ENCODE measurements at places on chromosomes 1 and 21.

DNA sequence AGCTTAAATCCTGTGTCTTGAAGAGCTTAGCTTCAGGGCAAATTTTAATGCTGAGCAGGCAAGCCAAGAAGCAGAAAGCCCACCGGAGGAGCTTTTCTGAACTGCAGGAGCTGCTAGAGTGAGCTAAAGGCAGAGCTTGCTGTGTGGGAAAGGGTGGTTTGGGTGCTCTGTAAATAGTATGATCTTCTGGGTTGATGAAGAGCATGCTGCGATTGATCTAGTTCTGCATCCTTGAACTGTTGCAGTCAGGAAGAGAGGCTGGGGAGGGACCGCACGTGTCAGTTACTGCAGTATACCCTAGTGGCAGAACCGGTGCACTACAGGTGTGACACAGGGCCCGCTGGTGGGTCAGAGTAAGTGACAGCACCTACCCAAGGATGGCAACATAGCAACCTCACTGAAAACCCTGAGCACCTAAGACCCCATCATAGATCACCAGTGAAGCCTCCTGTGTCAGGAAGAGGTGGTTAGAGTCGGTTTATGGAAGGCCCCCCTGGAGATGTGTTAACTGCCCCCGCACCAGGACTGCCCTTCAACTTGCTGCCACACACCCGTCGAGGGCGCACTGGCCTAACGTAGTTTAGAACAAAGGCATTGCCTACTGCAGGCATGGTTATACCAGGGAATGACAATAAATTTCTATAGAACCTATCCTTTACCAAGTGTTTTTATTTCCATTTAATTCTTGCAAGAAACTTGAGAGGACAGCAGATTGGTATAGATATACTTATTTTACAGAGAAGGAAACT, 146.0 kb upstream of the KIAA0040 start:
- DNase-seq = peak; percentile 57

DNA sequence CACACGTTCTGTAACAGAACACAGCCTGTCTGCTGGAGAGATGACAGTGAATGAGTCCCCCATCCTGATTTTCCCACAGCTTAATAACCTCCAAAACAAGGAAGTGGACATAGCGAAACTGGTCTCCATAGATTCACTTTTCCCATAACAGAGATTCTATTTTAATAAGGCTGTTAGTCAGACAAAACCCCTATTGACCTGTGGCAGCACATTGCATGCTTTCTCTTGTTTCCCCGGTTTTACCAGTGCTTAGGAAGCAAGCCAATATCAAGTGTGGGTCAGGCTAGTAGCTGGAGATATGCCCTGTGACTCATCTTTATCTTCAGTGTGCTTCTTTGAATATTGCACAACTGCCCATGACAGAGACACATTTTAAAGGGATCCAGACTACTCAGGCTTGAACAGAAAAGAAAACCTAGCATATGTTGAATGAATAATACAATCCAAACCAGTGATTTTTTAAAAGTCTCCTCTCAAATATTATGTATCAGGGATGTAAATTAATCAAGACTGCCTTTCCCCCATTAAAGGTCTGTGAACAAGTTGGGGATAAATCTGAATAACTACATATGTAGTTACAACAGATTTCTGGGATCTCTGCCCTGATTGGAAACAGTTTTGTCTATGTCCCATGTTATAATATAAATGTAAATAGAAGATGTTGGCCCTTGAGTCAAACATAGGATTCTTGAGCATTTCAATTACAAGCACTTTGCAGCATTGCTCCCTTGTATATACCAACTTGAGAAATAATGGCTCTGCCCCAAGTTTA, 11.9 kb upstream of the CLDN8 start:
- DNase-seq = no peak

GRCh38 chr21:28635541-28635940, 357.1 kb downstream of the LTN1 start:
- no peak for DNase-seq

DNA sequence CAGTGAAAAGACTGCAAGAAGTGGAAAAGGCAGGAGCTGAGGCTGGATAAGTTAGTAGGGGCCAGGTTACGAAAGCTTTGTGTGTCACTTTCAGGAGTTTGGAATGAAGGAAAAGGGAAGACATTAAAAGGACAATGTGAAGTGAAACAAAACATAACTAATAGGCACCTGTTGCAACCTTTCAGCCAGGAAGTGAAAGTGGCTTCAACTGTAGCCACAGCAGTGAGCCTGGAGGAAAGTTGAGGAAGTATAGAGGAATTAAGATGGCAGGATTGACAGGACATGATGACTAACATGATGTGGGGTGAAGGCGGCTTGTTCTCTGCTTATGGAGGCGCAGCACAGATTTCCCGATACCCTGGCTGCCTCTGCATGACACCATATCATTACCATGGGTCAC, 68.9 kb downstream of the C4BPA start:
- DNase-seq = no peak

DNA sequence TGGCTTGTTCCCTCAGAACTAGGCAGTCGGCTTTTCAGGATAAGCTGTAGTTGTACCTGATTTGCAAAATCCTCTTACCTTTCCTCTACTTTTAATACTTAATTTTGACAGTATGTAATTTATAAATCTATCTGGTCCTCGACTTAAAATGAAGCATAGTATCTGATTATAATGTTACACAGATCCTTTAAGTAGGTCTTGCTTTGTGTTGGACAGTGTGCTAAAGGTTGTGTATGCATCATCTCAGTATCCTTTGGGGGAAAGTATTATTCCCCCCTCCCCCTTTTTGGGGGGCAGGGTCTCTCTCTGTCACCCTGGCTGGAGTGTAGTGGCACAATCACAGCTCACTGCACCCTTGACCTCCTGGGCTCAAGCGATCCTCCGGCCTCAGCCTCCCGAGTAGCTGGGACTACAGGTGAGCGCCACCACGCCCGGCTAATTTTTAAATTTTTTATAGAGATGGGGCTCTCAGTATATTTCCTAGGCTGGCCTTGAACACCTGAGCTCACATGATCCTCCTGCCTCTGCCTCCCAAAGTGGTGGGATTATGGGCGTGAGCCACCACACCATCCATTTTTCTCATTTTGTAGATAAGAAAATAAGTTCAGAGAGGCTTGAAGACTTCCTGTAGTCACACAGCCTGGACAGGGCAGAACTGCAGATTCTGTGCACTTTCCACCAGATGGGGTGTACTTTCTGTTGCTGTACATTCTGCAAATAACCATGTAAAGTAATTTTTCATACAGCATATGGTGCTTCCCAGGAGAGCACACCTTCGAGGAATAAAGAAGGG, 791 bp upstream of the STX6 start:
- no peak for DNase-seq

DNA sequence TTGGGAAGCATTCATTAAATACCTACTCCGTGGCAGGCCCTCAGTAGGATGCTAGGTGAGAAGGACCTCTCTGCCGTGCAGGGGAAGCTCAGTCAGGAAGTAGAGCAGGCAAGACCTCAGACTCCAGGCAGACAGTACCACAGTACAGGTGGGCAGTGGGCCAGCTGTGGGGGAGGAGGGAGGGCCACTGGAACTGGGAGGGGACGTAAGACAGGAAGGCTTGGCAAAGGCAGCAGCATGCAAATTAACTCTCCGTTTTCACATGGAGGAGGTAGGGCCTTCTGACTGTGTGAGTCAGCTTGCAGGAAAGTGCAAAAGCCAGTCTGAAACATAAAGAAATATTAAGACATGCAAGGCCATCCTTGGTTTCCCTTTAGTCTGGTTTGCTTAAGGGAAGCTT, 157.7 kb downstream of the TRIM33 start:
- no peak for DNase-seq

DNA sequence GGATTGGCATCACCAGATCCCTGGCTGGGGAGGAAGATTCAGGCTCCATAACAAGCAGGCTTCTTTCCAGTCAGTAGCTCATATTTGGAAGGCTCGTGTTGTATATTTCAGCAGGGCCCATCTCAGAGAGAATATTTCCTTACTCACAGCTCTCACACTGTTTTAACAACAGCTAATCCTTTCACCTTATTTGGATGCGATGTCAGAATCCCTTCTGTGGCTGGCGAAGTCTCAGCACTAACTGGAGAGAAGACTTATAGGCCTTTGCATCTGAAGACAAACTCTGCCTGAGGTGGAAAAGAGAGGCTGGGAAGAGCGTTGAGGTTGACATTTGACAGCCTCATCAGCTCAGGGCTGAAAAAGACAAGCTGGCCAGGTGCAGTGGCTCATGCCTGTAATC, 47.2 kb upstream of the CAPZB start:
- DNase-seq = no peak

GRCh38 chr1:61925591-61926298, 183.5 kb downstream of the PATJ start:
- DNase-seq = no peak

DNA sequence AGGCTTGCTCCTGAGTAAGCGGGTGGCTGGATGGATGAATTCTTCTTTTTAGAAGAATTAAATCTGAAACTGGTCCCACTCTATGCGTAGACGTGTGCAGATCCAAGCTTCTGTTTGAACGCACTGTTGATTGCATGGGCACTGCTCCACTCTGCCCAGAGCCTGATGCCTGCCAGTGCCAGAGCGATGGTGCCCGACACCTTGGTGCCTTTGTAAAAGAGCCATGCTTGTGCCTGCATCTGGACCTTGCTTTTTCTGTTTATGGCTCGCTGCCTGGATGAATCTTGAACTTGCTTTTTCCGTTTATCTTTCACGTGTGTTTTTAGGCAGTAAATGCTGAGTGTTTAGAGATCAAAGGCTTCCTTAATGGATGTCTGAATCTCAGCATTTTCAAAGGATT, 15.0 kb upstream of the PWP2 start:
- no peak for DNase-seq

DNA sequence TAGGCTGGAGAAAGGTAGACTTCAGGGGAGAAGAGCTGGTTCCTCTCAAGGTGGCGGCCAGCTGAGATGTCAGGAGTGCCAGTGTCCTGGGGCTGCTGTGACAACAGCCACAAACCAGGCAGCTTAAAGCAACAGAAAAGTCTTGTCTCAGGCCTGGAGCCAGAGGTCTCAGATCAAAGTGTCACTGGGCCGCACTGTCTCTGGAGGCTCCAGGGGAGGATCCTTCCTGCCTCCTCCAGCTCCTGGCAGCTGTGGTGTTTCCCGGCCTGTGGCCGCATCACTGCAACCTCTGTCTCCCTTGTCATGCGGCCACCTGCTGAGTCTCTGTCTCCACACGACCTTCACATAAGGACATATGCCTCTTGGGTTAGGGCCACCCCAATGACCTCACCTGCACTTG, 24.4 kb upstream of the TSPEAR start:
- no peak for DNase-seq

- DNase-seq = no peak
Measured at GRCh38 chr1:193070942-193071341, 11.5 kb downstream of the RO60 start.

DNA sequence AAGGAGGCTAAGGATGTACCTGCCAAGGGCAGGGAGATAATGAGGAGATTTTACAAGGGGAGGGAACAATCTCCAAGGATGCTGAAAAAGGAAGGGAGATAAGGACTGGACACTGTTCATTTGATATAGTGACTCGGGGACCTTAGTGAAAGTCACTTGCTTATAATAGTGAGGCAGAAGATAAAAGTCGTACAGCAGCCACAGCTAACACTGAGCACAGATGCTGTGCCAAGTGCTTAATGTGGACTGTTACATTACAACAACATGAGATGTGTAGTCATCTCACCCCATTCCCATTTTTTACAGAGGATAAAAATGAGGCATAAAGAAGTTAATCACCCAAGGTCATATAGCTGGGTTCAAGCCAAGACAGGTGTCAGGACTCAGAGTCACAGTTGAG, 181.9 kb downstream of the FGGY start:
- no peak for DNase-seq

DNA sequence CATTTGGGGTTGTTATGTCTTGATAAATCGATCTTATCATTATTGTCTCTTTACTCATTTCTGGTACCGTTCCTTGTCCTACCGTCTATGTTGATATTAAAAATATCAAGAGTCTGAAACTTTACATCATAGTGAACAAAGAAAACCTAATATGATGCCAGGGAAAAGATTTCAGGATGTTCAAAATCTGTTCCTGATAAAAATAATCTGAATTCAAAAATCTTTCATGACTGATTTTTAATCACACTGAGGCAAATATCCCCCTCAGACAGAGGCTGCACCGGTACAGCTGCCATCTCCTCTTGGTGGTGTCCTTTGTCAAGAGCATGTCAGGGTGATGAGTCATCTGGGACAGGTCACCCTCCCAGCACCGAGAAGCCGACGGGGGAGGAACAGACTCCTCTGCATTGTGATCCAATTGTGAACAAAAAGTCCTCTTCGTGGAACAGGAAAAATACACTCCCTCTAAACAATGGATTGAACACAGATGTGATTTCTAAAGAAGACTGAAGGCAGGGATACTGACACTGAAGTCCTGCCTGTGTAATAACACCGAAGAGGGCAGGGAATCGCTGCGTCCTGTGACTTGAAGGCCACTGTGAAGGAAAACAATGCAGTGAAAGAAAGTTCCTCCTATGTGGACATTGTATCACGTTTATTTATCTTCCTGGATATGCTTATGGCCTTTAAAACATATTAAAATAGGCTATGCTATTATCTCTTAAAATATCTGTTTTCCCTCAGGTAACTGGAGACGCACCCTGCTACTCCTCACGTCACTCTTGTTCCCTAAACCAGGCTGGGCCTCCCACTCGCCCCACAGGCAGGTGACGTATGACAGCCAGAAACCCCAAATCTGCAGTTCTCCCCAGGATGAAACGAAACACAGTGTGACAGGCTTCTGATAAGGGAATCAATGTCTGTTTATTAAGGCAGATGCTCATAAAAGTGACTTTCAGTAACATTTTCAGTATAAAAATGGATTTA, 4.3 kb upstream of the SPATC1L start:
- DNase-seq = no peak

DNA sequence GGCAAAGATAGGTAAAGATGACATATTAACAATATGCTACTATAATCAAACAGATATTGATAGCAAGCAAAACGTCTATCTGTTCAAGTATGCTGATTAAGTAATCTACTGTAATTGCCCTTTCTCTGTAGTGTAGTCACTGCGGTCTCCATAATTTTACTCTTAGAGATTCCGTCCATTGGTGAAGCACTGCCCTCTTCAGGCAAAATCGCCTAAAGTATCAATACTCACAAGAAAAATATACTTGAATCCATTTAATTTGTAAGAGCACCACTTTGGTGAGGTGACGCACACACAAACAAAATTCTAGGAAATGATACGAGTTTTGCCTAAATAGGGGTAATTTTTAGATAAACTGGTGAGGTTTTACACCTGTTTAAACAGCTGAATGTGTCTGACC, 434.6 kb upstream of the CHRM3 start:
- DNase-seq = no peak

Data from activated CD4-positive, alpha-beta T cell treated with anti-CD3 and anti-CD28 coated beads, Interleukin-2, amount 50 U/mL, for 1 hour (primary cell).